ENCODE measurements at places on chromosomes 1 and 21.
A peak's percentile ranks its signal among the peaks of the same experiment; 100 is the strongest.

GRCh38 chr1:52348704-52349300 lies 17.2 kb downstream of the CC2D1B start:
- peak; percentile 35 for DNase-seq

- DNase-seq, result no peak
Measured at GRCh38 chr1:95169548-95169947, 52.4 kb downstream of the TLCD4 start.

- no peak for DNase-seq
Measured at GRCh38 chr1:88354256-88354655, 329.8 kb upstream of the PKN2 start.

- DNase-seq, result no peak
Measured at GRCh38 chr1:10788592-10789006, 7.8 kb downstream of the CASZ1 start.

DNA sequence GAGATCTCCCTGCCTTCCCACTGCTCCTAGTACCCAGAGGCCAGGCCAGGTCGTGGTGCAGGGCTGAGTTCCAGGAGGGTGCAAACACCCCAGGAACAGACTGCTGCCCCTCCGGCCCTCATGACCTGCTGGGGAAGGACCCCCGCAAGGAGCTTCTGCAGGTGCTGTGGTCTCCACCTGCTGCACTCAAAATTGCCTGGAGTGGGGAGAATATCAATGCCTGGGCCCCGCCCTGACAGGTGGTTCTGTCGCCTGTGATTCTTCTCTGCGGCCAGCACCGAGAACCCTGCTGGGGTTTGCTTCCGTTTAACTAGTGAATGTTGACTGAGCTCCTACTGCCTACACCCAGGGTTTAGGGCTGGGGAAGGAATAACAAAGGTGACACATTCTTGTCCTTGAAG lies 2.1 kb upstream of the TFF3 start:
- DNase-seq, result no peak

- no peak for DNase-seq
Measured at GRCh38 chr1:37752583-37753471, 12.1 kb downstream of the EPHA10 start.

DNA sequence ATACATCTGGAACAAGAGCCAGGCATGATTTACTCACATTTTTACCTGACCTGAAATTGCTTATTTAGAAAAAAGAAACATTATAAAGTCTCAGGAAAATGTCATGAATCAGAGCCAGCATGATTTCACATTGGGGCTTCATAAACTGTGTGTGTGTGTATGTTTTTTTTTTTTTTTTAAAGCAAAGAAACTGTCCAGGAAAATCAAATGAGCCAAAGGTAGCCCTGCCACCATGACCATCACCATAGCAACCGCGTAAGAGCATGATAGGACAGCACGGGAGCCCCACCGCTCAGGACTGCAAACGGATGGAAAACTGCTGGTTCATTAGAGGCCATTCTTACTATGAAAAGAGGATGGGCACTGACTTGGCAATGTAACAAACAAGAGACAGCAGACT lies 139.2 kb downstream of the NTMT2 start:
- peak; percentile 60 for DNase-seq

GRCh38 chr1:33147997-33148314 lies 33.9 kb downstream of the TRIM62 start:
- no peak for DNase-seq

DNA sequence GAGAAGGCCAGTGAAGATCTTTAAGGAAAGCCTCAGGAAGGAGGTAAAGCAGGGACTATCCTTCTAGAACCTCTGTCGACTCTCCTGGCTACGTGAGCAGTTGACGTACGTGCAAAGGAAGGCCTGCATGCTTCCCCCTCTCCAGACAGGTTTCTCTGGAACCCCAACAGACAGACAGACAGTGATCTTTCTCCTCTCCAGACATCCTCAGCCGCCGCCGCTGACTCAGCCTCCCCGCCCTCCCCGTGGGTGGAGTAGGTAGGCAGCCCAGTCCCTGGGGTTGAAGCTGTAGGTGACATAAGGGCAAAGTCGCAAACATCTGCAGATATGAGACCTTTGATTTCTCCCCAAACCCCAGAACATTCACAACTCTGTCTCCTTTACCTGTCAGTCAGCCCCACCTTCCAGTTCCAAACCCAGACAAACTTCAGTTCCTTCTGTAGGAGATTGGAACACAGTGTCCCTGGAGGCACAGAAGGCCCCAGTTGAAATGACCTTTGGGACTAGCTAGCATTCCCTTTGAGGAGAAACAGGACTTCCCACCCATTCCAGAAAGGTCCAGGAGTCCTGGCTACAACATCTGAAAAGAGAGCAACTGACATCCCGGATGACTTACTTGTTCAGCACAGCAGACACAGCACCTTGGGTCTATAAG lies 146.0 kb upstream of the JUN start:
- DNase-seq, result no peak

DNA sequence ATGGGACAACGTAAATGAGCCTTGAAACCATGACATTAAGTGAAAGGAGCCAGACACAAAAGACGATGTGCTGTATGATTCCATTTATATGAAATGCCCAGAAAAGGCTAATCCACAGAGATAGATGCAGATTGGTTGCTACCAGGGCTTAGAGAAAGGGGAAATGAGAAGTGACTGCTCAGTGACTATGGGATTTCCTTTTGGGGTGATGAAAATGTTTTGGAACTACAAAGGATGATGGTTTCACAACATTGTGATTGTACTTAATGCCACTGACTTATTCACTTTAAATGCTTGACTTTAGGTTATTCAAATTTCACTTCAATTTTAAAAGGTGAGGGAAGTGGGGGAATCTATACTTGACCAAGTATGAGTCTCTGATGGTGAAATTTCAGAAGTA lies 414.3 kb downstream of the SETD4 start:
- DNase-seq, result no peak

GRCh38 chr21:34754690-34755647 lies 86.2 kb downstream of the CLIC6 start:
- DNase-seq, result no peak

DNA sequence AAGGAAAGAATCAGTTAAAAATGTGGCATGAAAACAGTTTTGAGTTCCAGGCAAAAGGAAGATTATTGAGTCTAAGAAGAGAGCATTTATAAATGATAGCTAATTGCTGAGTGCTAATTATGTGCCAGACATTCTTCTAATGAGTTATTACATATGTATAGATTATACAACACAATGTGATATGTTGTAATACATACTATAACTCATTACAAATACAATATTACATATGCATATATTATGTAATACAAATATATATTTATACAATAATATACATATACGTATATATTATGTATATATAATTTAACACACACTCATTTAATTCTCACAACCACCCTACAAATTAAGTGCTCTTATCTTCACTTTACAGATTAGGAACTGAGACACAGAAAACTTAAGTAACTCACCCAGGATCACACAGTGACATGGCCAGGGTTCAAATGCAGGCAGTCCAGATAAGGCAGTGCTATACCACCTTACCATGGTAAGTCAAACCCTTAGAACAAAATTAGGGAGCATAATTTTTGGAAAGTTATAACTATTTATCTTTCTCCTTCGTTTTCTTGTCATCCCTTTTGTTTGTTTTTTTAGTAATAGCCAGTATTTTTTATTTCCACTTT lies 4.0 kb downstream of the SORT1 start:
- DNase-seq, result no peak

All from left hindlimb (tissue), 1 donor.